ENCODE measurements at places on chromosomes 4 and X. TPM values are rescaled to one million over a fixed set of nuclear protein-coding genes. Genes with fewer than 3 reads are reported as not detected.
A peak's percentile ranks its signal among the peaks of the same experiment; 100 is the strongest.

The GYG2 gene
- total RNA-seq: 9.0 TPM

The MAGEA2B gene
- total RNA-seq: not detected

The PTCHD1 gene
- 0.07 TPM for total RNA-seq

The OTUD5 gene
- total RNA-seq: 73.0 TPM

The HNRNPDL gene
- total RNA-seq: 198 TPM

The APOOL gene
- 37.1 TPM for total RNA-seq

The HCCS gene
- total RNA-seq: 49.1 TPM

The TLR3 gene
- total RNA-seq: 8.0 TPM

The STARD8 gene
- 0.47 TPM for total RNA-seq

The ZNF732 gene
- not detected for total RNA-seq

The HGFAC gene
- total RNA-seq: not detected

The PRKG2 gene
- 1.5 TPM for total RNA-seq

The RHOXF1 gene
- not detected for total RNA-seq

The COL25A1 gene
- not detected for total RNA-seq

The OCIAD1 gene
- total RNA-seq: 103 TPM

The SMIM9 gene
- not detected for total RNA-seq

The RS1 gene
- total RNA-seq: not detected

The SYNPO2 gene
- total RNA-seq: 0.17 TPM

The SLC38A5 gene
- total RNA-seq: 0.54 TPM

The SLITRK4 gene
- total RNA-seq: not detected

The OTUD6A gene
- total RNA-seq: not detected

GRCh38 chr4:48930654-48931053 is 24.1 kb upstream of the OCIAD2 start:
- no peak for DNase-seq

DNA sequence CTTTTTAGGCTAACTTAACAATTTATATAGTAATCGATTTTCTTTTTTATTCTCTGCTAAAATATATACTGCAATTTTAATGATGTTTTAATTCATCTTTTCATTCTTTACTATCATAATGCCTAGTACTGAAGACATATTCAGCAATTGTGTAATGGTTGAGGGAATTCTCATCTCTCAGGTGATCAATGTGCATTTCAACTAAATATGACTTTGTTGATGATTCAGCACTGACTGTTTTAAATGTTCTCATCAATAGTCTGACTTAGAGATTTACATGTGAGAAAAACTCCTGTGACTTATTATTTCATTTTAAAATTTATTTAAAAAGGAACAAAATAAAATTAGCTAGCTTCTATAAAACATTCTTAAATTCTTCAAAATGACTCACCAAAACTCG is 1450.3 kb downstream of the STIM2 start:
- no peak for DNase-seq

GRCh38 chr4:3768842-3769641 is 2.9 kb downstream of the ADRA2C start:
- DNase-seq: no peak

- DNase-seq: no peak
These were observed 18.3 kb downstream of the GTPBP6 start for GRCh38 chrX:300334-300733.

GRCh38 chr4:173958445-173958844 is 325.0 kb downstream of the FBXO8 start:
- no peak for DNase-seq

DNA sequence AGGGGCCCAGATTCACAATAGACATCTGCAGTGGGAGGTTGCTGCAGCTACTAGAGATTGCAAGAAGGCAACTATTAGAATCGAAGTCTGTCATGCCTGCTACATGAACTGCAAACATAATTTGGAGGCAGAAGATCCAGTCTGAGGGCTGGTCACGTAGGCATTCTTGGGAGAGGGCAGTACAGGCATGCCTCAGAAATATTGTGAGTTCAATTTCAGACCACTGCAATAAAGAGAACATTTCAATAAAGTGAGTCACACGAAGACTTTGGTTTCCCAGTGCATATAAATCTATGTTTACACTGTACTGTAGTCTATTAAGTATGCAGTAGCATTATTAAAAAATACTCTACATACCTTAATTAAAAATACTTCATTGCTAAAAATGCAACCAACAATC is 585.8 kb upstream of the FAT1 start:
- no peak for DNase-seq

- DNase-seq: no peak
These were observed 13.5 kb upstream of the CXCL6 start for GRCh38 chr4:73822812-73823504.

- no peak for DNase-seq
These were observed 259.7 kb downstream of the DCHS2 start for GRCh38 chr4:154231806-154232478.

GRCh38 chrX:65894133-65894532 is 145.7 kb downstream of the VSIG4 start:
- peak; percentile 15 for DNase-seq

DNA sequence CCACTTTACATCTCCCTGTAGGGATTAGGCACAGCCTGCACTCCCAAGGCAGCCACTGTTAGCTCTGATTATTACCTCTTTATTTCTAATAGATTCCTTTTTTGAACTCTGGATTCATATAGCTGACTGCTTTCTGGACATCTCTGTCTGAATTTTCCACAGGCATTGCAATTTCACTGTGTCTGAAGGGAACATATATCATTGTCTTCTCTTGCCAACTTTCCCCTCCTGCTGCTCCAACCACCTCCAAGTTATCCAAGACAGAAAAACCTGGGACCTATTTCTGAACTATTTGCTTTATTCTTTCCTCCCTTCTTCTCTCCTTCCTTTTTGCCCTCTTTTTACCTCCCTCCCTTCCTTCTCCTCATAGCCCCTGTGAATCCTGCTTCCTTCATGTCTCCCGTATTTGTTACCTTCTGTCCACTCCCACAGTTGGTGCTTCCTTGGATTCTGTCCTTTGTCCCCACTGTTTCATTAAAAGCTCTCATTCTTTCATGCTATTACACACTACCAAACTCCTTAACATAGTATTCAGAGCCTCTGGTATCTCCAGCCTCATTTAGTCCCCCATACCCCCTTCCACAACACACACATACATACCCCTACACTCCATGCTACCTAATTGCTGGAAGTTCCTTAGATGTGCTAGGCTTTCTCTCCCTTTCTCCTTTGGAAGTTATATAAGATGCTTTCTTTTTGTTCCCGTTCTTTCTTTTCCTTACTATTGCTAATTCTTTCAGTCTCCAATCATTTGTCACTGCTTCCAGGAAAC is 34.7 kb downstream of the FGF2 start:
- DNase-seq: no peak

GRCh38 chrX:109831326-109831985 is 98.4 kb upstream of the ACSL4 start:
- DNase-seq: no peak

DNA sequence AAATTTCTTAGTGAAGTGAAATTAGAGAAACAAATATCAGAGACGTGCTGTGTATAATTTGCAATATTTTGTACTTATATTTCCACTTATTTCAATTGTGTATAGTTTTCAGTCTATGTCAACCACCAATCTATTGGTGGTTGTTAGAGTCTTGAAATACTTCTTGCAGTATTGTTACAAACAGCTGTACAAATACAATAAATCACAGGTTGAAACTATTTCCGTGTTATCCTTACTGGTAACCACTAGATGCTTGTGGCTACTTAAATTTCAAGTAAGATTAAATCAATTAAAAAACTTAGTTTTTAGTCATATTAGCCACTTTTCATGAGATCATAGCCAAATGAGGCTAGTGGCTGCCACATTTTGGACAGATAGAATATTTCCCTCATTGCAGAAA is 520.5 kb downstream of the GBA3 start:
- no peak for DNase-seq

DNA sequence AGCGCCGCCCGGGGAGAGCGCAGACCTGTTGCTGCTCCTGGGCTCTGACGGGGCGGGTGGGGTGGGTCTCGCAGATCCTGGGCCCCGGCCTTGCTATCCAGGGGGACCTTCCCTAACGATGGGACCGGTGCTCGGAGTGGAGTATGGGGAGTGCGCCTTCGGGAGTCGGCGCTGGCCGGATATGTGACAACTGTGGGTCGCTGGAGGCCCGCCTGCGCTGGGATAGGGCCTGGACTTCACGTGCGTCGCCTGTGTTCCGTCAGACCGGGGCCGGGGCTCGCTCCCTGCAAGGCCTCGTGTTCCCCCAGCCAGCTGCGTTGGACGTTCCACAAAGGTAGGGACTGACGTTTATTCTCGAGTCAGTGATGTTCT is 1.3 kb downstream of the TBL1X start:
- peak; percentile 29 for DNase-seq

DNA sequence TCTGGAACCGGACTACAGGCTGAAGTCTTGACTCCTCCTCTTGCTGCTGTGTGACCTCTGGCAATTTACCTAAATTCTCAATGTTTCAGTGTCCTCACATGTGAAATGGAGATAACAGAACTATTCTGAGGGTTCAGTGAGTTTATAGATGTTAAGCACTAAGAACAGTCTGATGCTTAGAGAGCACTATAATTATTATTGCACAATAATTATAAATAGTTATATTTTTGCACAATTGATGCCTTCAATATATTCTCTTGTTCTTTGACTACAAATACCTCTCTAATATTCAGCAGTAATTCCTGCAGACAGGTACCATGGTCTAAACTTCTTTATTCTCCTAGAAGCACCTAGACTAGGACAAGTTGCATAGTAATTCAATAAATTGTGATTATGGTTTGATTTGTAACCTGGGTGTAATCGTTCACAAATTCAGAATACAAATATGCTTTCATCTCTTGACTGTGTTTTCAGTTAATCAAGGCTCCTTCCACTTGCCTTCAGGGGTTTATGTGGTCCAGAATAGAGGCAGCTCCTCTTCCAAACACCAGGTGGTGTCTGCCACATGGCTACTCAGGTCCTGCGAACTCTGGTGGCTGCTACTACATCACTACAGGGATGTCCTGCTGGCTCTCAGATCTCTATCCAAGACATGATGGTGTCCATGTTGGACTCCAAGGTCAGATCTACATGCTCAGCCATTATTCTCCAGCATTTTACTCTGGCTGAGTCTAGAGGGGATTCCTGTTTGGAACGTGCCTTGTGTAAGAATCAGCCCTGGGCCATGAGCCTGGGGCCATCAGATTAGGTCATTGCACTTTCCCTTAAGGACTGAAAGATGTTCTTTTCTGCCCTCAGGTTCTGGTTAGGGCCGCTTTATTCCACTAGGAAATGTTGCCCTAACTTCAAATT is 103.4 kb downstream of the QRFPR start:
- DNase-seq: peak; percentile 14

DNA sequence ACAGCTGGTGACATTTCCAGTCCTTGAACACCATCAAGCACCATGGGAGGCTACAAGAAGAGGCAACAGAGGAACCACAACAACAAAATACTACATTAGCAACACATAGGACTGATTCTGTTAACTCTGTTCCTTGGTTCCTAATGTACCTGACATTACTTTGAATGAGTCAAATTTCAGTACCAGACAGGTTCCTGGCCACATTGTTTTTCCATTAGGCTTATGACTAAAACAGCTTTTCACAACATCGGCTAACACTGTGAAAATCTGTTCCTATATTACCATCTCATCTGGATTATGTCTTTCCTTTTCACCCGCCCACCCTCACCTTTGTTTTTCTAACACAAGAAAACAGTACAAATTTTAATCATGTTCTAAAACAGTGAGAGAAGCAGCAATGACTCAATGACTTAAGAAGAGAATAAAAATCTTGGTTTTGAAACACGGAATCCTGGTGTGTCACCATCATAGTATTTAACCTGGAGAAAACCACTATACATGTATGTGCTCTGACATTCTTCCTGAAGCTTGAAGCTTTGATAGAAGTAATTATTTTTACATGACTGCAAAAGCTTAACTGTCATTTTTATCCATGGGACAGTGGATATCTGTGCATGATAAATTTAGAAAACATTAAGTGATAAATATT is 143.9 kb downstream of the SCFD2 start:
- no peak for DNase-seq

DNA sequence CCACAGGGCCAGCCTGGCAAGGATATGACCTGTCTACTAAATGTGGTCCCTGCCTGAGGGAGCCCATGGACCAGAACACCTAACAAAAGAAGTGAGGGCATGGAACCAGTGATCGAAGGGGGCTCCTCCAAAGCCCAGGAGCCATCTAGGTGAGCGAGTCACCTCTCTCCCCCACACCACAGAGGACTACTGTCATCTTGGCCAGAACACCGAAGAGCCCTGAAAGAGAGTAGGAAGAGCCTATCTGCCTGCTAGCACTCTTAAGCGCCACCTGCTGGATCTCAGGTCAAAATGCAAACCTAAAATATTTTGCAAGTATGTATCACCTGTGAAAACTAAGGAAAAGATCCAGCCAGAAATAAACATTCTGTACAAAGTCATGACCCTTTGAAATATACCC is 137.9 kb upstream of the ZXDB start:
- no peak for DNase-seq

DNA sequence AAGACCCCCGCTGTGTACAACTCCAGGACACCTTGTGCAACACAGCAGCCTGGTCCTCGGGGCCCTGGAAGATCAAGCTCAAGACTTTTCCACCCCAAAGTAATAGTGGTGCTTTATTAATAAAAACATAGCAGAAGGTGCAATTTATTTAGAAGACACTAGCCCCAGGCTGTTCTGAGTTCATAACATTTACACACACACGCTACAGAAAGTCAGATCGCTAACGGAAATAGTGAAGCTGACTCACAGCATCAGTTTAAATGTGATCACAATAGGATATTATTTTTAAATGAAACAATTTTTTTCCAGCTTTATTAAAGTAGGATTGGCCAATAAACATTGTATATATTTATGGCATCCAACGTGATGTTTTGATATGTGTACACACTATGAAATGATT is 141.0 kb downstream of the STK32B start:
- no peak for DNase-seq

- DNase-seq: peak; percentile 13
These were observed 116.7 kb downstream of the KLHL8 start for GRCh38 chr4:87103691-87104187.

- DNase-seq: no peak
These were observed 74.8 kb upstream of the SLIT2 start for GRCh38 chr4:20176881-20177280.

GRCh38 chr4:86450861-86451260 is 91.0 kb upstream of the MAPK10 start:
- DNase-seq: no peak

DNA sequence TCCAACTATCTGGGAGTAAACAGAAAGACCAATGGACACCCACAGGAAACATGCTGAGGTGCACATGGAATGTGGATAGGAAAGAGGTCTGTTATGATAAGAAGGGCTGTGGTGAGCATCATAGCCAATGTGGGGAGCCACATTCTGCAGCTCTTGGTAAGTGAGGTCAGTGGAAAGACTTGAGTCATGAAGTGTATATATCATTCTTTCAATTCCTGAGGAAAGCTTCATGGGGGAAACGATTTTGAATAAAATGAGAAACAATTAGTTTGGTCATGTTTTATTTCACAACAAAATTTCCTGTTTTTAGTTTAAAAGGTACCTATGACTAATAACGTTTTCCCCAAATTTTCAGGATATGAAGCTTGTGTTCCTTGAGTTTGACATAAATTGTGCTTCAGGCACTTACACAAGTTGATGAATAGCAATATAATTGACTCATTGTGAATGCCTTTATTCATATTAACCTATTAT is 41.4 kb upstream of the RASSF6 start:
- DNase-seq: no peak

GRCh38 chr4:3708103-3708510 is 58.1 kb upstream of the ADRA2C start:
- no peak for DNase-seq
